ENCODE measurements at places on chromosomes 6 and 20. TPM values are rescaled to one million over a fixed set of nuclear protein-coding genes. Genes with fewer than 3 reads are reported as not detected.

The BTN1A1 gene
- total RNA-seq = not detected

The C2 gene
- total RNA-seq = 61.3 TPM

The NR2E1 gene
- total RNA-seq = 0.20 TPM

The TMEM244 gene
- total RNA-seq = not detected

The GNAS-AS1 gene
- total RNA-seq = not detected

The MDFI gene
- total RNA-seq = 11.3 TPM

The CEP85L gene
- total RNA-seq = 17.5 TPM

The RIPOR2 gene
- total RNA-seq = 16.2 TPM

The GTSF1L gene
- total RNA-seq = not detected

The MLN gene
- not detected for total RNA-seq

The TEAD3 gene
- 14.3 TPM for total RNA-seq

The NOX3 gene
- not detected for total RNA-seq

The TAAR6 gene
- total RNA-seq = not detected

The FAM83C gene
- not detected for total RNA-seq

The NCOA5 gene
- total RNA-seq = 26.2 TPM

The HTR1B gene
- total RNA-seq = 0.71 TPM

The RHAG gene
- total RNA-seq = not detected

The HLA-B gene
- 1,067 TPM for total RNA-seq

The AFDN gene
- 42.7 TPM for total RNA-seq

DNA sequence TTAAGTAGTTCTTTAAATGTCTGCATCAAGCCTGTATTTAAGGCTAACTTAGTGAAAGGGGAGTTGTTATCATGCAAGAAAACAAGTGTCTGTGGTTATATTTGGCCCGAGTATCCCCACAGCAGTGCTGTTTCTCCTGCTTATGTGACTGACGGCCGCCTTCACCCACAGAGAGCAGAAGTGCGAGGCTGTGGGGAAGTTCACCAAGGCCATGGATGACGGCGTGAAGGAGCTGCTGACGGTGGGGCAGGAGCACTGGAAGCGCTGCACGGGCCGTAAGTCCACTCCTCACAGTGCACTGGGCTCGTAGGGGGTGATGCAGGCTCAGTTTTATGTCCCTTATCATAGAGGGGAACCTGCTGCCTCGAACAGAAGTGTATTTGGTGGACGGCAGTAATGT, 53.2 kb upstream of the SYNJ2 start:
- no peak for DNase-seq

DNA sequence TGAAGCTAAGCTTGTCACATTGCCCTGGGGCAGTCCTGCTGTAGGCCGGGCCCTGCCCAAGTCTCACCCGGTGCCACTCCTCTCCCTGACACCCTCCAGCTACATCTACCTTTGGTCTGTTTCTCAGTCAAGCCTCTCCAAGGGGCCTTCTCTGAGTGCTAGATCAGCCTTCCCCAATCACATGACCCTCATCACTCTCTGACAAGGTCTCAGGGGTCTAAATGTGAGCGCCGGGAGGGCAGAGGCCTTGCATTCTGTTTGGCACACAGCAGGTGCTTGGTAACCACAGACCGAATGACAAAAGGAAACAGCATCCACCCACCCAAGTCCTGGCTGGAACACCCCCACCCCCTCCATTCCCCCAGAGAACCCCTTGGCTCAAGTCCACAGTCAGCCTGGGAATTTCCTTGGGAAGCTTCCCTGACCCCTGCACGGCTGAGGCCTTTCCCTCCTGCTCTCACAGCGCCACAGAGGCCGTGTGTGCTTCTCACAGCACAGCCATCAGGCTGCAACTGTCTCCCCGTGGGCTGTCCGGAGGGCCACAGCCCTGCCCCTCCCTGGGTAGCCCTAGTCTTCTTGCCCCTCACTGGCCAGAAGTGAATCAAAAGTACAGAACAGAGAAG, 32.9 kb downstream of the PKIG start:
- DNase-seq = no peak

- DNase-seq = no peak
Observed at GRCh38 chr20:34977365-34978091, 21.9 kb downstream of the MYH7B start.

- no peak for DNase-seq
Observed at GRCh38 chr6:7172649-7173048, 64.9 kb downstream of the RREB1 start.

DNA sequence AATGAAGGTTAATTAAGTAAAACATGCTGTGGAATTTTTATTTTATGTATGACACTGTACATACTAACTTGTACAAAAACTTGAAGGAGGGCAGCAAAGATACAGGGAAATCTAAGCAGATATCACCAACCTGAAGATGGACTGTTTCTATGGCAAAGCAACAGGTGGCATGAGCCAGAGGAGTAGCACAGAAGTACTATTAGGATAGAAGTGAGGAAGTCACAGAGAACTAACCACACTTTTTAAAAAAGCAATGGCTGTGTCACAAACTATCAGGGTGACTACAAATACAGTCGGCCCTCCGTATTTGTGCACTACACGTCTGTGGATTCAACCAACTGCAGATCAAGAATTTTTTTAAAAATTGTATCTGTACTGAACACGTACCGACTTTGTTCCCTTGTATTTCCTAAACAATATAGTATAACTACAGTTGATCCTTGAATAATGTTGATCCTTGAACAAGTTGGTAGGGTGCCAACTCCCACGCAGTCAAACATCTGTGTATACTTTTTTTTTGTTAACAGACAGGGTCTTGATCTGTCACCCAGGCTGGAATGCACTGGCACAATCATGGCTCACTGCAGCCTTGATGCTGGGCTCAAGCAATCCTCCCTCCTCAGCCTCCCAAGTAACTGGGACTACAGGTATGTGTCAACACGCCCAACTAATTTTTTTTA, 61.0 kb downstream of the NUDT3 start:
- DNase-seq = no peak

- DNase-seq = no peak
Observed at GRCh38 chr6:148653138-148653776, 93.6 kb upstream of the UST start.

- DNase-seq = no peak
Observed at GRCh38 chr20:51348876-51349275, 193.6 kb downstream of the NFATC2 start.

DNA sequence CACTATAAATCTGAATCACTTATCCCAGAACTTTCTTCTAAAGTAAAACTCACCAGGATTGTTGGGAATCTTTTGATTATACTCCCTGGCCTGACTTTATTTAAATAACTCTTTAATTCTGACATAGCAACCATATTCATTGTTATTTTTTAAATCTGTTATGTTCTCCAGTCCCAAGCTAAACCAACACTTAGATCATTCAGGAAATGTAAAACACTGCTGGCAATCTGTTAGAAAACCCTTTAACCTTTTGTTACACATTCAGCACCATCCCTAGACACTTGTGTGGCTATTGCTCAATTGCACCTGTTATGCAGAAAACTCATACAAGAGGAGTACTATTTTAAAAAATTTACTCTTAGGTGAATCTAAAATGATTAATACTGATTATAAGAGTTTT, 101.8 kb upstream of the NHSL1 start:
- no peak for DNase-seq

- DNase-seq = no peak
Observed at GRCh38 chr6:104532462-104532861, 327.3 kb downstream of the HACE1 start.

GRCh38 chr6:84601366-84601765, 163.0 kb downstream of the TBX18 start:
- no peak for DNase-seq

DNA sequence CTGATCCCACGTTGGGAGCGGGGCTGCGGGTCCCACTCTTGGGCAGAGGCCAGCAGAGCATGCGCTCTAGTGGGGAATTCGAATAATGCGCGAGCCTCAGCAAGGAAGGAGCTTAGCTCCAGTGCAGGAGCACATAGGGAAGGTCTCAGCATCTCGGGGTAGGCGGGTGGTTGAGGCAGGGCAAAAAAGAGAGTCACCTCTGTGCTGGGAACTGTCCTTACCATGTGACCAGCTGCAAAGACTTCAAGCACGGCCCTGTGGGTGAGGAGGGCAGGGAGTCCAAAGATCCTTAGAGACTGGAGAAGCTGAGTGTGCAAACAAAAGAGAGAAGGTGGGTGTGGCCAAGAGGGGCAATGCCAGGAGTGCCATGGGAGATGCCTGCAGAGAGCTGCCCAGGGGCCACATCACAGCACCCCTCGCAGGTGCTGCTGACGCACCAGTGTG, 79.2 kb upstream of the CD93 start:
- peak; percentile 31 for DNase-seq

DNA sequence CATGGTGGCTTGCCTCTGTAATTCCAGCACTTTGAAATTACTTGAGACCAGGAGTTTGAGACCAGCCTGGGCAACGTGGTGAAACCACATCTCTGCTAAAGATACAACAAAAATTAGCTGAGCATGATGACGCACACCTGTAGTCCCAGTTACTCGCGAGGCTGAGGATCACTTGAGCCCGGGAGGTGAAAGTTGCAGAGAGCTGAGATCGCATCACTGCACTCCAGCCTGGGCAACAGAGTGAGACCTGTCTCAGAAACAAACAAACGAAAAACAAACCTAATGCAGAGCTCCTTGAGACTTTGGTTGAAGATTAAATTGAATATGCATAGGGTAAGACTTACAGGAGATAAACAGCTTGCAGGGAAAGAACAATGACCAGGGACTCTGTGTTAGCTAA, 80.8 kb downstream of the SCAF8 start:
- DNase-seq = no peak

- peak; percentile 61 for DNase-seq
Observed at GRCh38 chr6:147506704-147507114, 1.8 kb upstream of the SAMD5 start.

DNA sequence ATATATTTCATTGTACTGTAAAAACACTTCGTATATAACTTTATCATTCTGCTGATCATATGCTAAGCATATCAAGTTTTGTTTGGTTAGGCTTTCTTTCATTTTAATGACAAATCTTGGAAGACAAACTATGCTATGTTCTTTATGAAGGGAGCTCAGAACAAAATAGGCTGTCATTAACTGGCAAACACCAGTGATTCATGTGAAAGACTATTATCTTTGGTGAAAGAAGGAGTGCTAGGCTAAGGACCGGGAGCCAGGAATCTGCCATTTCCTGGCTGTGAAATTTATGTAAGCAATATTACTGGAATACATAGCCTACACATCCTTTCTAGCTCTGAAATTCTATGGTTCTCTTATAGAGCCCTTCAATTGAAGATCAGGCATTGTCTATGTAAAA, 136.2 kb upstream of the CCN2 start:
- DNase-seq = no peak

GRCh38 chr6:109676724-109677123, 14.3 kb downstream of the AK9 start:
- DNase-seq = no peak

GRCh38 chr20:63599396-63600050, 25.5 kb upstream of the HELZ2 start:
- DNase-seq = no peak

DNA sequence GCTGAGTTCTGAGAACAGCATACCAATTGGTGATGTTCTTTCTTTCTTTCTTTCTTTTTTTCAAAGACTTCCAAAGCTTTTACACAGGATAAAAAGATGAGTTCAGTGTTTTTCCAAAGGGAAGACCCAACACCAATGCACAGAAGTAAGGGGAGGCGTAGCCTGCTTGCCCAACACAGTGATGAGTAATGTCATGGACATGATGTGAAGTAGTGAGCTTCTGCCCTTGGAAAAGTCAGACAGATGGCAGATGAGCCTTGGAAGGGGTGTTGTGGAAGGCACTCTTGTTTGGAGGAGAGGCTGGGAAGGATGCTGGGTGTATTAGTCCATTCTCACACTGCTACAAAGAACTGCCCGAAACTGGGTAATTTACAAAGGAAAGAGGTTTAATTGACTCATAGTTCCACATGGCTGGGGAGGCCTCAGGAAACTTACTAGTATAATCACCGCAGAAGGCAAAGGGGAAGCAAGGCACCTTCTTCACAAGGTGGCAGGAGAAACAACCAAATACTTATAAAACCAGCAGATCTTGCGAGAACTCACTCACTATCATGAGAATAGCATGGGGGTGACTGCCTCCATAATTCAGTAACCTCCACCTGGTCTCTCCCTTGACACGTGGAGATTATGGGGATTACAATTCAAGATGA, 12.6 kb downstream of the LRP11 start:
- DNase-seq = no peak

GRCh38 chr6:47097092-47097945, 55.2 kb upstream of the ADGRF1 start:
- peak; percentile 82 for DNase-seq

DNA sequence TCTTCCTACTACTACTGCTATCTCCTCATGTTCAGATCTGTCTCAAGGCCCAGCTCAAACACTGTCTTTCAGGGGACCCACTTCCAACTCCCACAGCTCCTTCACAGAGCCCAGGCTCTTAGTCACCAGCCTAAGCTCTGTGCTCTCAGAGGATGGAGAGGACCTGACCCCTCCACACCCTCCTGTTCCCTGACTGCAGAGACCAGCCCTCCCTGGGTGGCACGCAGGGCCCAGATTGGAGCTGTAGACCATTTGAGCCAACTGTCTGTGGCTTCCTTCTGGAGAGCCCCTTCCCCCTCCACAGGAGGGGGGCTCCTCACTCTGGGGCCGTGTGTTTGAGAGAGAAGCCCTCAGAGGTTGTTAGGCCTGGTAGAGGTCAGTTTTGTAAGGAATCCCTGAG, 9.8 kb downstream of the SNPH start:
- no peak for DNase-seq

DNA sequence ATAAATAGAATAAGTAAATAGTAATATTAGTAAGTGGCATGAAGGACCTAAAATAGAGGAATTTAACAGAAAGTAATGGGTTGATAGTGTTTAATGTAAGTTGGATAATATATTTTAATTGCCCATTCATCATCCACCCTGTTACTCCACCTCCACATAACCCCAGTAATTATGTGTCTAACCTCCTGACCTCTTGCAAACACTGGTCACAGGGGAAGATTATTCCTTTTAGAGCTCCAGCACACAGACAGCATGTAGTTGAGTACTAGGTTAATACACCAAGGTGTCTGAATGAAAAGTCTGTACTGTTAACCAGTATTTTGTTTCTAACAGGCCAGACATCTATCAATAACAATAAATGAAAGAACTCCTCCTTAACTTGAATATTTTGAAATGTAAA, 92.4 kb upstream of the EYS start:
- no peak for DNase-seq

DNA sequence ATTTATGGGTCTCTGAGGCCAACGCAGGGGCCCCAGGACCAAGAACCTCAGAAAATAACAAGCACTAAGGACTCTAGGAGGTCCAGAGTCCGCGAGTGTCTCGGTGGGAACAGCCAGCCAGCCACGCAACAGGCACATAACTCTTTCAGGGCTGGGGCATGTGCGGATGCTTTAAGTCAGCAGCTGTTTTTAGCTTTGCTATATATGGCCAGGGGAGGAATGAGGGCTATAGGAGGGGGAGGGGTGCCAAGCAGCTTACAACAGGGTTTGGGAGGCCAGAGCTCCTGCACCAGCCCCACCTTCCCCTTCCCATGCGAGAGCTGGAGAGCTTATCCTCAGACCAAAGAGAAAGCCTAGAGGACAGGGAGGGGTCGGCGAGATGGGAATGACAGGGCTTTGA, 6.2 kb downstream of the JPH2 start:
- DNase-seq = no peak

- peak; percentile 27 for DNase-seq
Observed at GRCh38 chr20:25496968-25497401, 88.3 kb downstream of the NINL start.

Data from adrenal gland (tissue), 19 donors.